ENCODE measurements at places on chromosomes 13 and 19.

- DNase-seq: no peak
Observed at GRCh38 chr13:72820156-72820897, 38.4 kb downstream of the PIBF1 start.

DNA sequence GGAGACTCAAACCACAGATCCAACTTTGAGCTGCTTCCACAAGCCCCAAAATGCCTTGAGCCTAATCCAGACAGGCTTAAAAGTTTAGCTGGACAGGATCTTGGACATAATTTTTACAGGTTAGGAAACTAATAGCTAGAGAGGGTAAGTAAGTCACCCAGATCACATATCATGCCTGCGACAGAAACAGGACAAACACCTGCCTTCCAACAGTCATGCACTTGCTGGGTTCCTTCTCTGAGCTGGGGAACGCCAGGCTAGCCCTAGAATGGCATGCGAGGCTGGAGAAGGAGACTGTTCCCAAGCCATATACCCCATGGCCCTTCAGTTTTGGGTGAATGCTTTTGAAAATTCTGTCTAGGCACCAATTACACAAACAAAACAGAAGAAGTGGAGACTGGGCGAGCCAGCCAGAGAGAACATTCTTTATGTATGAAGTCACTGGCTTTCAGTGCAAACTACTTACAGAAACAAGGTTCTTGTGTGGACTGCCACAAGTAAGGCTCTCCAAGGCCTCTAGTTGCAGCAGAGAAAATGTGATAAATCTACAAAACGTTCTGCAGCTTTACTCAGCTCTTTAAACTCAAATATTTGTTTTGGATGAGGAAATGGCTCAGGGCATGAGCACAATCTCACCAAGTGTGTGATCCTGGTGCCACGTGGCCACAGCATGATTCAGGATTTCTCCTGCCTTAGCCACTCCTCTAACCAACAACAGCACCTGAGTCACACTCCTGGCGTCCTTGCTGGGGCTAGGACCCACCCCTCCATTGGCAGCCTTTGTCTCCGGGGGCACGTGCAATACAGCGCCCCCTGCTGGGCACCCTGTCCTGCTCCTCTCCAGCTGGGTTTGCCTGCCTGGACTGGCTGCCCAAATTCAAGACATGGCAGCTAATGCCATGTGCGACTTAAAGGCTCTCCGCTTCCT lies 73.4 kb upstream of the UBL3 start:
- DNase-seq: peak; percentile 63

DNA sequence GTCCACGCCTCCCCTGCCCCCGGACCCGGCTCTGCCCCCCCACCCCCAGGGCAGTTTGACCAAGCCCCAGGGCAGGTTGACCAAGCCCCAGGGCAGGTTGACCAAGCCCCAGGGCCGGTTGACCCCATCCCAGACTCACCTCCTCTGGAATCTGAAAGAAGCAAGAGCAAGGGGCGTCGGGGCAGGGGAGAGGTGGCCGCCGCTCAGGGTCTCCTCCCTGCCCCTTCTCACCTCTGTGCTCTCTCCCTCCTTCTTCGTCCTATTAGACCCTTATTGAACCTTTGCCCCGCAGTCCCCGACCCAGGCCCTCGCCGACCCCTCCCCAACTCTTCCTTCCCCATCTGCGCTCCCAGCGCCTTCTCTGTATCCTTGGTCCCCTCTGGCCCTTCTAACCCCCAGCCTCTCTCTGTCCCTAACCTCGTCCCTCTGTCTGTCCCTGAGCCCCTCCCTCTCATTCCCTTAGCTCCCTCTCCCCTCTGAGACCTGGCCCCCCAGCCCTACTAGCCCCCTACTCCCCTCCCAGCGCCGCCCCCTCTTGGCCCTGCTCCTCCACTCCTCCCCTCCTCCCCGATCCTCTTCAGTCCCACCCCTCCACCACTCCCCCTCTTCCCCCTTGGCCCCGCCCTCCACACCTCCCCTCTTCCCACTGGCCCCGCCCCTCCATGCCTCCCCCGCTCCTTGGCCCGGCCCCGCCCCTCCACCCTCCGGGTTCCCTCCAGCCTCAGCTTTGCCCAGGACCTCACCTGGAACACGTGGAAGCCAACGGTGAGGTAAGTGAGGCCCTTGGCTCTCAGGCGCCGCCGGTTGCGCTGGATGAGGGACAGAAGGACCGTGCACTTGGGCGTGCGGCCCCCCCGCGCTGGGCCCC lies 7.6 kb downstream of the CAPN12 start:
- peak; percentile 69 for DNase-seq

DNA sequence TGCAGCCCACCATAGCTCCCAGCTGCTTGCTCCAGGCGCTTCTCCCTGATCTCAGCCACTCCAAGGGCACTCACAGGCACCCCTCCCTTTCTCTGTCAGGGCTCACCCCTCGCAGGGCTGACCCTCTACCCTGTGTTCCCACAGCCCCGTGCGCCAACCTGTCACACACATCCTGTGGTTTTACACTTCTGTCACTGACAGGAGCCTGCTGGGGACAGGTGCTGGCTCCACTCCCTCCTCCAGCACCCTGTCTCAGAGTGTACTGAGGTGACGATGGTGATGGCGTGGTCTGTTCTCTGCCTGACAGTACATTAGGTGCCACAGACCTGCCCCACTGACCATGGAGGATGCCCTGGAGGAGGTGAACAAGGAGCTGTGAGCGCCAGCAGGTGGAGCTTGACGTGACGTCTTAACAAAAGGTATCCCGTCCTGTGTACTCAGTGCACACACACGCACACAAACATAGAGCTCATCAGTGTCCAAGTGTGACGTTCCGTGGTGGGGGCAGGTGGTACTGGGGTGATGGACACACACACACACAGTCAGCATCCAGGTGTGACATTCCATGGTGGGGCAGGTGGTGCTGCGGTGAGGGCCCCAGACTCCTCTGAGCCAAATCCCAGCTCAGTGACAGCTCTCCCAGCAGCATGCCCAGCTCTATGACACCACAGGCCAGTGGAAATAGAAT lies 20.9 kb downstream of the C19orf44 start:
- DNase-seq: no peak

DNA sequence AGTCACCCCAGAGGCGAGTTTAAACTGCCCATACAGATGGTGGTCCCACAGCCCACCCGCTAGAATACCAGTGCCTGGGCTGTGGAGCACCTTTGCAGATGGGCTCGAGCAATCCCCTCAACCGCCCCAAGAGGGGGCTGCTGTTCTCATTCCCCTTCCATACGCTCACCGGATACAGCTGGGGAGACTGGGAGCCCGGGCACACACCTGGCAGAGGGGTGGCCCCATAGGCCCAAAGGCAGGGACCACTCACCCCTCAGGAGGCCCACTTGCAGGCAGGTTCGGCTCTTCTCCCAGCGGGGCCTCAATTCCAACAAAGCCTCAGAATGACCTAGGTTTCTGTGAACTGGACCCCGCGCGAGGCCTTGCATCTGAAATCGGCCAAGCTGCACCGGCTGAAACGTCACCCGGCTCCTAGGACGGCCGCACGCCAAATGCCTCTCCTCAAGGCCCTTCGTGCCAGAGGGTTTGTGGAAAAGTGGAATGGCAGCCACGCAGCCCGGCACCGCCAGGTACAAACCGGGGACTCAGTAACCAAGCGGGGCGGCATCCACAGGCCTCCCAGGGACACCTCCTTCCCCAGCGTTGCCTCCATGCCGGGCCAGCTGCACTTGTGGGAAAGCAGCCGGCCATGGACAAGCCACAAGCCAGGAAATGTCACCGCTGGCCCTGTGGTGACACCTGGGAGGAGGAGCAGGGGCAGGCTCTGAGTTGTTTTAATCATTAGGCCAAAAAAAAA lies 18.7 kb downstream of the MLLT1 start:
- DNase-seq: peak; percentile 29

- no peak for DNase-seq
Observed at GRCh38 chr19:4691373-4691772, 21.2 kb upstream of the MYDGF start.

Data from activated naive CD4-positive, alpha-beta T cell treated with anti-CD3 and anti-CD28 coated beads, Interleukin-2, amount 50 U/mL, for 16 hours (primary cell).